ENCODE measurements at places on chromosomes 2 and 18.

DNA sequence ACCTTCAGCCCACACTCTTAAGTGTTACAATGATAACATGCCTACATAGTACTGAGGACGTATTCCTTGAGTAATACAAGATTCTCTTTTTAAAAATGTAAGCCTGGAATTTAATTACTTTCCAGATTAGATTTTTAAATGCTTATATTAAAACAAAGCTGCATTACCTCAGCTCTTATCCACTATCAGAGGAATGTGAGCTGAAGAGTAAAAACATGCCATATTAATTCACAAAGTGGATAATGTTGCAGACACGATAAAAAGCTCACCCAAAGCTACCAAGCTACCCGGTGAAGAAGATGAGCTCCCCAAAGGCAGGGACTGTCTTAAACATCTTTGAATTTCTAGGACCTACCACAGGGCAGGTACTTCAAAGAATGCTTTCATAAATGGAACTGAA, 107.8 kb downstream of the NOL10 start:
- no peak for DNase-seq

- no peak for DNase-seq
Measured at GRCh38 chr2:219698748-219699439, 71.5 kb downstream of the SLC4A3 start.

- DNase-seq = no peak
Measured at GRCh38 chr2:212901604-212902275, 249.7 kb downstream of the IKZF2 start.

DNA sequence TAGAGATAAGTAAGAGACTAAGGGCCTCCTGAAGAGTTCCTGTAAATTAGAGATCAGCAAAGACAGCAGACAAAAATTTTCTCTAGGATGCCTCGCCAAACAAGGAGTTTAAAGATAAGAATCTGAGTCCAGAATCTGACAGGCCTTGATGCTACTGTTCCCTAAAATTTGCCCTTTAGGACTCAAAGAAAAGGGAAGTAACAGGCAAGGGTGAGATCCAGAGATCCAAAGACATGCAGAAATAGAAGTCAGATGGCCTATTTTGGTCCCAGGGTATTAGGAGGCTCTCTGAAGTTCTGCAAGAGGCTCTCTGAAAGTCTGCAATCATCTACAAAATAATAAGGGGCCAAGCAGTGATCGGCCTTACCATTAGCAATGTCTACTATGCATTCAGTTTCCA, 33.0 kb downstream of the GALNT5 start:
- no peak for DNase-seq

- DNase-seq = no peak
Measured at GRCh38 chr2:128439791-128440665, 121.4 kb upstream of the HS6ST1 start.

DNA sequence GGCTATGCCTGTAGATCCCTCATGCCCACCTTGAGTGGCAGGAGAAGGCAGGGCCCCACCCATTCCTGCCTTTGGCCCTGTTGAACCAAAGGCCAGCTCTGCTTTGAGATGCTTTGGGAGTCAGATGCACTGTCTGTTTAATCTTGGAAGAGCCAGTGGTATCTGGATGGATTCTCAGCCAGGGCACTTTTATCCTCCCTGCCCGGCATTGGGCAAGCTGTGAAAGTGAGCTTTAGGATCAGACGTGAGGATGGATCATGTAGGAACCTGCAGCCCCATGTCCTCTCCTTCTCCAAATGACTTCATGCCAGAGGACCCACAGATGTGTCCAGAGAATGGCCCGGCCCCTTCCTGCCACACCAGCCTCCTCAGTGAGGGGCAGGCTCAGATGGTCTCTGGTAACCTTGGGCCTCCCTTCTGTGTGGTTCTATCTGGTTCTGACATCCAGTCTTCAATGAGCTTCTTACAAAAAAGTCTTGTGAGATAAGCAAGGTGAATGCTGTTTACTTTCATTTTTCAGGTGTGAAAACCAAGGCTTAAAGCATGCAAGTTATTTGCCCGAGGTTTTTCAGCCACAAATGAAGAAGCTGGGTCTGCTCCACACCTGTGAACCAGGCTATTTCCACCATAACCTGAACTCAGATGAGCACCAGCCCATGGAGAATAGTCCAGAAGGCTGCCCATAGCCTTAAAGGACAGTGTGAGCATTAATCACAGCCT, 123.8 kb downstream of the KCTD1 start:
- DNase-seq = no peak

GRCh38 chr2:1499033-1499795, 86.0 kb downstream of the TPO start:
- no peak for DNase-seq

GRCh38 chr2:178962805-178963433, 87.0 kb downstream of the CCDC141 start:
- no peak for DNase-seq

DNA sequence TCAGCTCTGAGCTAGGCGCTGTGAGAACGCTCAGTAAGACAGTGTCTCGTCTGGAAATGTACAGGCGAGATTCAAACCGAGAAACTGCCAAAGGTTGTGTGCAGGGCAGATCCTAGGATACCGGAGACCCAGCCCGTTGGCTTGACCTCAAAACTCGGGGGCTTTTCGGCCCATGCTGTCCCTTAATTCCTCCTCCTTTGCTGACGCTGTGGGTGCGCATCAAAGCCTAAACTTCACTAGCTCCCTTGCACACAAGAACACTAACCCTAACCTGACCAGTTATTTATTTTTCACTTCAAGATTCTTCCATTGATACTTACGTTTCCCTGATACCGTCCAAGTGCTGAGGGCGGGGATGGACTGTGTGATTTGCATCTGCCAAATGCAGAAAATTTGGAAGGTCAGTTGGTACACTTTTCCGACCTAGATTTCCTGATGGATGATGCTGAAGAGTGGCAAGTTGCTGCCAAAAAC, 1.0 kb upstream of the AAK1 start:
- no peak for DNase-seq

DNA sequence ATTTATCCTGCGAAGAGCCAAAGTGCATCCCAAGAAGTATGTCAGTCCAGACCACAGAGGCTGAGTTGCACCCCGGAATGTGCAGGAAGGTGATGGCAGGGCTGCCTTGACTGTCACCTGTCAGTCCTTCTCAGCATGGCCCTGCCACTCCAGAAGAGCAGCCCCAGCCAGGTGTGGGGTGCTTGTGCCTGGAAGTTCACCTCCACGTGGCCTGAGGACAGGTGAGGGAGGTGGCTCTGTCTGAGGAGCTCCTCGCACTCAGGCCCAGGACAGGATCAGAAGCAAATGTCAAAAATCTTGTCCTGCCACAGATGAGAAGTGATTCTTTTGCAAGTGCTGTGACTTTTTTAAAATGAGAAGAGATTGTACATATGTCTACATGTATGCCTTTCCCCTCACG, 31.4 kb upstream of the B3GNT7 start:
- DNase-seq = no peak

DNA sequence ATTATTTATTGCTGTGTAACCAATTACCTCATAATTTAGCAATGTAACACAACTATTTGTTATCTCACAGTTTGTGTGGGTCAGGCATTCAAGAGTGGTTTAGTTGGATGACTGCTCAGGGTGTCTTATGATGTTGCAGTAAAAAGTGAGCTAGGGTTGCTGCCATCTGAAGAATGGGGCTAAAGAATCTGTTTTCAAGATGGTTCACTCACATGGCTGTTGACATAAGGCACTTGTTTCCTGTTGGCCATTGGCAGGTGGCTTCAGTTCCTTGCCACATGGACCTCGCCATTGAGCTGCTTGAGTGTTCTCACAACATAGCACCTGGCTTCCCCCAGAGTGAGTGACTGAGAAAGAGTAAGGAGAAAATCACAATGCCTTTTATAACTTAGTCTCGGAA, 123.2 kb downstream of the TMEM17 start:
- peak; percentile 39 for DNase-seq

- DNase-seq = peak; percentile 29
Measured at GRCh38 chr2:219398721-219399363, 11.1 kb upstream of the DNPEP start.

GRCh38 chr2:231144896-231145295, 20.1 kb upstream of the HTR2B start:
- DNase-seq = no peak

DNA sequence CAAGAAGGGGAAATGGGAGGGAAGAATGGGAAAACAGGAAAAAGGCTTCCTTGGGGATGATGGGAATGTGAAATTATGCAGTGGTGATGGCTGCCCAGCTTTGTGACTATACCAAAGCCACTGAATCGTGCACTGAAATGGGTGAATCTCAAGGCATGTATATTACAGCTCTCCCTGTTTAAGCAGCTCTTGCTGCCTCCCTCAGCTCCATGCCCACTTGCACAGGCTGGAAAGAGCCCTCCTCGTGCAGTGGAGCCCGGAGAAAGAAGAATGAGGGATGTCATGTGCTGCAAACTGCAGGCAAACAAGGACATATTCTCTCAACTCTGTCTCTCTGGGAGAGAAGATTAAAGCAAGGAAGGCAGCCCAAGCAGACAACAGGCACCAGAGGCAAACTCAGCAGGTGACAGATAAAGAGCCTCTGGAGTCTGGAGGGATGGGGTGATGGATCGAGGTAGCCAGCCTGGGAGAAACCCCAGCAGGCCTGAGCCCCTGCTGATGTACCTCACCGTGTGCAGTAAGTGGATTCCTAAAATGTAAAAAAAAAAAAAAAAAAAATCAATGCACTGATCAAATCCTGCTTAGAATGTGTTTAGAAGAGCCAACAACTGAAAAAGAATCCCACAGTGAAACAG, 62.4 kb upstream of the SLC66A3 start:
- no peak for DNase-seq

GRCh38 chr2:238100049-238100820, at the start of gene ESPNL:
ESPNL (plus strand) TSS chr2:238100340; CDS start chr2:238100420, 80 bp downstream.
- peak; percentile 88 for DNase-seq

DNA sequence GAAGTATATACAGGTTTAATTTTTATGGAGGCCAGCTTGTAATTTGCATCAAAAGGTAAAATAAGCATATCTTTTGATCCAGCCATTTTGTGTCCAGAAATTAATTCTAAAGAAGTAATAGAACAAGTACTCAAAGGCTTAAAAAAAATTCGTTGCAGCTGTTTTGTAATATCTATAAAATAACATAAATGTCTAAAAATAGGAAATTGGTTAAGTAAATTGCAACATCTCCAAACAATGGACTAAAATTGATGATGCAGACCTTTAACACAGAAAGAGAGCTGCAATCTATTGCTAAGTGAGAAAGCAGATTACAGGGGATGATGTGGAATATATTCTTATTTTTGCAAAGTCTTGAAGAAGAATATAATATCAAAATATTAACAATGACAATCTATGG, 19.4 kb downstream of the AAK1 start:
- DNase-seq = no peak

DNA sequence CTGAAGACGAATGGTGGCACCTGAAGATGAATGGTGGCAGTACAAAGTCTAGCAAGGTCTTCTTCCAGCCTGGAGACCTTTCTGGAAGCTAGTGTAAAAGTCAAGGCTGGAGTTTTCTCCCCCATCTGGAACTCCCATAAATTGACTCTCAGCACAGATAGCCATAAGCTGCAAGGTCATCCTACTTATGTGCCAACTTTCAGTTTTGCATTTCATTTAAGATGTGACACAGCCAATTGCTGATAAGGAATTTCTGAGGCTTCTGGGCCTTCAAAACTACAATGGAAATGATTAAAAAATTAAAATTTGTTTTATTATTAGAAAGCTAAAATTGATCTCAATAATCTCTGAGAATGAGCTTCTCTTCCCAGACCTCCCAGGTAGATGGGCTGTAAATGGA, 10.2 kb downstream of the XDH start:
- DNase-seq = no peak

DNA sequence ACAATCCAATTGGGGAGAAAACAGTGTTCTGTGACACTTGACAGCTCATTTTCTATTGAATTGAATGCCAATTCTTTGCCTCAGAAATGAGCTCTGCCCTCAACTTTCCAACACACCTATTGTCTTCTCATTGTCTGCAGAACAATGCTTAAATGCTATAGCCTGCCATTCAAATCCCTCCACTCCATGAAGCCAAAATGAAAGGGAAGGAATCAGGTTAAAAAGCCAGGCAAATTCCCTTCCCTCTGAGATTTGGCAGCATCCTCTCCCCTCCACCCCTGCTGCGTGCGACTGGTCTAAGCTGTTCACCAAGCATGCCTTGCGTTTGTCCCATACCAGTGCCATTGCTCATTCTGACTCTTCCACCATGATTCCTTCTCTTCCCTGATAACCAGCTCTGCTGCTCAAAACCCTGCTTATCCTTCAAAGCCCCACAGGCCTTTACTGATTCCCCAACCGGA, 32.4 kb upstream of the TMEM131 start:
- no peak for DNase-seq

DNA sequence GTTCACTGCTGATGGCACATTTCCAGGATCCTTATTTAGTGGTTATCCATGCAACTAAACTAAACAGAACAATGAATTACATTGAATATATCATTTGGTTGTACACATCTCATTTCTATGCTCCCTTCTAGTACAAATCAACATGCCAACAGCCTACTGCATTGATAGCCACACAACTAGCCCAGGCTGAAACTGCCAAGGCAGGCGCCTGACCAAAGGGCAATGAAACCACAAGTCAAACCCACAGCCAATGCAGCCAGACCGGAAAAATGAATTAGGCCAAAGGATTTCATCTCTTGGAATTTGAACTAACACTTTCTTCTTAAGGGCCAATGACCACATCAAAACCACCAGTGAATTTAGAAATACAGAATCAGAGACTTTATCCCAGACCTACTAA, 196.4 kb downstream of the NOL4 start:
- DNase-seq = no peak

DNA sequence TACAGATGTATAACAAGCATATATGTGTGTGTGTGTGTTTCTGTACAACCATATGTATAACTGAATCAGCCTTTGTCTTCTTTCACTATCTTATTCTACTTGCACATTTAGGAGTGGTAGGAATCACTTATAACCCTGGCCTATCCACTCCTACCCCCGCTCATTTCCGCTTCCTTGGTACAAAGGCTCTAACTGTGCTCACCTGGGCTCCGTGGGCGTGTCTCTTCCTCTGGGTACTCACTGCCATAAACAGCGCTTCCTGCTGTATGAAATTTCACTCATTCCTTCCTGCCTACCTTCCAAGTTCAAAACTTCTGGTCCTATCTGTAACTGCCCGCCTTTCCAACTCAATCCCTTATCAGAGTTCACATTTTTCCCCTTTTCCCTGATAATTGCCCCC, 815.5 kb downstream of the EPHA4 start:
- DNase-seq = no peak

GRCh38 chr2:240208096-240208495, 67.6 kb upstream of the OTOS start:
- no peak for DNase-seq

GRCh38 chr2:160670618-160671017, 177.0 kb upstream of the RBMS1 start:
- DNase-seq = no peak

GRCh38 chr2:117745537-117745936, 69.0 kb upstream of the DDX18 start:
- DNase-seq = no peak

- DNase-seq = no peak
Measured at GRCh38 chr18:45106331-45106774, 425.7 kb downstream of the SETBP1 start.

DNA sequence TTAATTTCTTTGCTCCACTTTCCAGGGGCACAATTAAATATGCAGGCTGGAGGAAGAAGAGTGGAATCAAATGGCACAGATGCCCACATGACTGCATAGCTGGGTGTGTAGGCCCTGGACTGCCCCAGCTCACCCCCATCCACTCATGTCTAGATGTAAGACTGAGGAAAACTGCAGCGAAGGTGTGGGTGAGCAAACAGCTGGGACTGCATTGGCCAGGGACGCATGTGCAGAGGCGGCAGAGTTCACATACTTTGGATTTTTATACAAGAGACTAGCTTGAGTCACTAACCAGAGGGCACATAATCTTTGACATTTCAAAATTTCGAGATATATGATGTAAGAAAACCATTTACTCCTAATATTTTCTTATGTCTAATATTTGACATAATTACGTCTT, 60.1 kb downstream of the SPIRE1 start:
- DNase-seq = no peak

Data from NCI-H524 (cell line).